Left ventricle myocardium superior (tissue), 1 donor: ENCODE measurements at places on chromosomes 6 and 20.

DNA sequence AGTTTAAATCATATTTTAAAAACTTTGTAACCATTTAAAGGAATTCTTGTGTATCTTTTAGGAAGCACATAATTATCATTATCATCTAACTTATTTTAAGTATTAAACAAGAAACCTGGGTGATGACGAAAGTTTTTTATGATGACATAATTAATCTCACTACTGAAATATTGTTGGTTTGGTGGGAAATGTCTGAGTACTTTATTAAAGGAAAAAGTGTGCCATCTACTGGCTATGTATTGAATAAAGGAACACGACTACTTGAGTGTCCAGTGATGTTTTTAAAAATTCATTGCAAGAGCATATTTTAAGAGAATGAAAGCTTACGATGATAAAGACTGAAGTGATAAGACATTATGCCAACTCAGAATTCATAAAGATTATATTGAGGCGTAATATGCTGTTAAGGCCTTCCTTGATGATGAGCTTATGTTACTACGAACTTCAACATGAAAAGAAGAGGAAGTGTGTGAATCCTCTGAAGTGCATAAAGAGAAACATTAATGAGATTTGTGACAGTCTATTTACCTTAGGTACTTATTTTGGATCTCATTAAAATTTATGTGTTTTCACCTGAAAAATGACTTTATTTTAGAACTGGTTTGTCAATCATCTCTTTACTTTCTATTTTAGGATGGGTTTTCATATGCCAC is 12.0 kb upstream of the TRMT11 start:
- no peak for DNase-seq

DNA sequence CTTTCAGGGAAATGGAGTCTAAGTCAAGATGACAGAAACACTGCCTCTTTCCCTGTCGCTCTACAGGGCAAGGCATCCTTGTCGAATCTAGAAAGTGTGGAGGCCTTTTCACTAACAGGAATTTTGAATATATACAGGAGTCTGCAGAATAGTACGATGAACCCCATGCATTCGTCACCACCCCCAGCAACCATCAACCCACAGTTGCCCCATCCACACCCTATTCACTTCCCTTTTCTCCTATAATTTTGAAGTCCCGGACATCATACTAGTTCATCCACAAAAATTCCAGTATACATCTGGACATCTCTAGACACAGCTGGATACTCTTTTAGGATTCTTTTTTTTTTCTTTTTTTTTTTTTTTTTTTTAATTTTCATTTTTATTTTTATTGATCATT is 80.7 kb upstream of the RIN2 start:
- no peak for DNase-seq

GRCh38 chr20:46031701-46032254 is 2.8 kb downstream of the SLC12A5 start:
- DNase-seq, result peak; percentile 62

DNA sequence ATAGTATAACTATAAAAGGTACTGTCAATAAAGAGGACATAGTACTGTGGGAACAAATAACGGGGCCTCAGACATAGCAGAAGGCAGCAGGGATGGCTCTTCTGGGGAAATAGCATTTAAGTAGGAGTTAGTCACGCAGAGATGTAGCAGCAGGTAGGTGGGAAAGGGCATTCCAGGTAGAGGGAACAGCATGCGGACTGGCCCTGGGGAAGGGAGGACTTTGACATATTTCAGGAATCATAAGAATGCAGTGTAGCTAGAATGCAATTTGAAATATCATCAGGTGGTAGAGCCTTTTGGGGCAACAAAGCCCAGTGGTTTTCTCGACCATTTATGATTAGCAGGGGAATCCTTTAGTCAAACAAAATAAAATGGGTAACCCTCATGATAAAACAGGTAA is 191.1 kb downstream of the SLC24A3 start:
- no peak for DNase-seq

- no peak for DNase-seq
These were observed 197.3 kb downstream of the TASP1 start for GRCh38 chr20:13441388-13441787.

DNA sequence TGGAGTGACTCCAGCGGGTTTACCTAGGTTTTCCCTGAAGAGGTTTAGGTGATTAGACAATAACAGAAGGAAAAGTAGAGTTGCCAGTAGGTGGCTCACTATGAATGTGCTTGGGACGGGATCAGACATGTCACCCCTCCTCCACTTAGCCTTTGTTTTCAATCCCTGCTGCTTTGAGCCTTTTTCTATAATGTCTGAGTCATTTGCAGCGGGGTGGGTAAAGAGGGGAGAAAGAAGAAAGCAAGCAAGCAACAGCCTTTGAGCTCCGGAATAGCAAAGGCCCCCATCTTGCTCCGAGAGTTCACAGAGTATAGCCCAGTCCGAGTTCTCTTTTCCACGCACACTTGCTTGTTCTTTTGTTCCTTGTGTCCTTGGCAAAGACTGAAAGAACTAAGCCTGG is 129.1 kb downstream of the PACRG start:
- no peak for DNase-seq

DNA sequence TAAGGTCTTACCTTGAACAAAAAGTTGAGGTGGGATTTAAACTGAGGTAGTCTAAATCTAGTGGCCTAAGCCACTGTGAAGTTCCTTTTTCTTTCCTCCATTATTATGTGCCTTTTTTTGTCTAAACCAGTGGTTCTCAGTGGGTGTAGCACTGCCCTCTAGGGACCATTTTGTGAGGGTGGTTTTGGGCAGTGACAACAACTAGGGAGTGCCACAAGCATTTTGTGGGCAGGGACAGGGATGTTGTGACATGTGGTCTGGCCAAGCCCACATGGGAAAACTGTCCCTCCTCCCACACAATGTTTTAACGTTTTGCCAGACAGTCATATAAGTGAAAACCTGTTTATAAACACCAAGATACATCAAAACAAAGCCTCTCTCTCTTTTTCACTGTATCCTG is 899.4 kb upstream of the FLRT3 start:
- no peak for DNase-seq

GRCh38 chr20:33250666-33251065 is 14.9 kb downstream of the BPIFA1 start:
- DNase-seq, result no peak

GRCh38 chr6:123551939-123552707 is 84.6 kb downstream of the TRDN start:
- no peak for DNase-seq

DNA sequence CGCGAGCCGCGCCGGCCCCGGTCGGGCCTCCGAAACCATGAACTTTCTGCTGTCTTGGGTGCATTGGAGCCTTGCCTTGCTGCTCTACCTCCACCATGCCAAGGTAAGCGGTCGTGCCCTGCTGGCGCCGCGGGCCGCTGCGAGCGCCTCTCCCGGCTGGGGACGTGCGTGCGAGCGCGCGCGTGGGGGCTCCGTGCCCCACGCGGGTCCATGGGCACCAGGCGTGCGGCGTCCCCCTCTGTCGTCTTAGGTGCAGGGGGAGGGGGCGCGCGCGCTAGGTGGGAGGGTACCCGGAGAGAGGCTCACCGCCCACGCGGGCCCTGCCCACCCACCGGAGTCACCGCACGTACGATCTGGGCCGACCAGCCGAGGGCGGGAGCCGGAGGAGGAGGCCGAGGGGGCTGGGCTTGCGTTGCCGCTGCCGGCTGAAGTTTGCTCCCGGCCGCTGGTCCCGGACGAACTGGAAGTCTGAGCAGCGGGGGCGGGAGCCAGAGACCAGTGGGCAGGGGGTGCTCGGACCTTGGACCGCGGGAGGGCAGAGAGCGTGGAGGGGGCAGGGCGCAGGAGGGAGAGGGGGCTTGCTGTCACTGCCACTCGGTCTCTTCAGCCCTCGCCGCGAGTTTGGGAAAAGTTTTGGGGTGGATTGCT is 1.3 kb downstream of the VEGFA start:
- peak; percentile 82 for DNase-seq

DNA sequence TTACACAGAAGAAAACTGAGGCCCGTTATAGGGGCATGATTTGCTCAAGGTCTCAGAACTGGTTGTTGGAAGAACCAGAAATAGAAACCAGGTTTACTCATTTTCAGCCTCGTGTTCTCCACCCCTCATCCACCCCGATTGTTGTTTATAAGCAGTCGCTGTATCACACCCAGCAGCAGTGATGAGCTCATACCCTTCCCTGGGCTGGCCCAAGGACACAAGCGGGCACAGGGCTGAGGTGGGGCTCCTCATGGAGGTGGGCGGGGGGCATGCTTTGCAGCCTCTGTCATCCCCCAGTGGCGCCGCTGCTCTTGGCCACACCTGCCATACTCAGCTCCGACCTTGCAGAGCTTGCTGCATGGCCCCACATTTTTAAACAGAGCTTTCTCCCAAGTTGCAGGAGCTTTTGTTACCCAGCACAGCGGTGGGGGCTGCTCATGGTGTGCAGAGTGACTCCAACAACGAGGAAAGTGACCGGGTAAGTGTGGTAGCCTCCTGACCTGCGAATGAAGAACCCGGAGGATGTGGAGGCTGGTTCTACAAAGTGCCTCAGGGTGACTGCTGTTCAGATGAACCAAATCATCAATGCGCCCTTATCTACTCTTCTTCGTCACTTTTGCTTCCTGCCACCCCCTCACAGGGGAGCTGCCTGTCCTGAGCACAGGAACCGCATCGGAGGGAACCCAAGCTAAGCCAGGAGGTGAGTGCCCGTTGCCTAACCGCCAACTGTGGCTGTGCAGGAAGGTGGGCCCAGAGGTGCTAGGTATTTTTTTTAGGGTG is 43.6 kb upstream of the NKX2-2 start:
- DNase-seq, result no peak

DNA sequence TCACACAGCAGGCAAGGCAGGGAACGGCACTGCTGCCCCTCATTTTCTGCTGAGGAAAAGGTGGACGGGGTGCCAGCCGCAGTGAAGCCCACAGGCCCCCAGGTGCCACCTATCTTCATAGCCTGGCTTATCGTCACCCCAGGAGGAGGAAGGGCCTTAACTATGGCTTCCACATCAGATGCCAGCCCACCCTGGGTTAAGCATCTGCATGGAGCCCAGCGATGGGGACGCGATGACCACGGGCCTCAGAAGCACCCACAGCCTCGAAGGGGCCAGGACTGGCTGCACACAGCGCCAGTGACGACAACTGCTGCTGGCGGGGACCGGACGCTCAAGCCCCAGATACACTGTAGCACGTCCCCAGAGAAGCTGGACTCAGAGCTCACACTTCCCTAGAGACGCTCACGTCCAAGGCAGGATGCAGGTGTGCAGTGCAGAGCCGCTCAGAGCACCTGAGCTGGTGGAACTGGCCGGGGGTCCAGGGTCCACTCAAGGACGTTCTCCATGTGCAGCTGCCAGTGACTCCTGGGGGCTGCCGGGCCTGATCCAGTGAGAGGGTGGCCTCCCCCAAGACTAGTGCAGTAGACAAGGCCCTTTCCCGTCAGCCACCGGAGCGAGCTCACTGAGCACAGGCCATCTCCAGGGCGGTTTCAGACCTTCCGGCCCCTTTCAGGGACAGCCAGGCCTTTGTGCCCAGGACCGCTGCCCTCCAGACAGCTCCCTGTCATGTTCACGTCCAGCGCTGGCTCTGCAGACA is 83.0 kb downstream of the YTHDF1 start:
- no peak for DNase-seq

- DNase-seq, result no peak
These were observed 672.6 kb downstream of the MAFB start for GRCh38 chr20:40016392-40016791.
